ENCODE measurements at places on chromosomes 5 and 9.
A peak's percentile ranks its signal among the peaks of the same experiment; 100 is the strongest.

GRCh38 chr9:13552606-13553215, 273.2 kb upstream of the MPDZ start:
- DNase-seq, result no peak

DNA sequence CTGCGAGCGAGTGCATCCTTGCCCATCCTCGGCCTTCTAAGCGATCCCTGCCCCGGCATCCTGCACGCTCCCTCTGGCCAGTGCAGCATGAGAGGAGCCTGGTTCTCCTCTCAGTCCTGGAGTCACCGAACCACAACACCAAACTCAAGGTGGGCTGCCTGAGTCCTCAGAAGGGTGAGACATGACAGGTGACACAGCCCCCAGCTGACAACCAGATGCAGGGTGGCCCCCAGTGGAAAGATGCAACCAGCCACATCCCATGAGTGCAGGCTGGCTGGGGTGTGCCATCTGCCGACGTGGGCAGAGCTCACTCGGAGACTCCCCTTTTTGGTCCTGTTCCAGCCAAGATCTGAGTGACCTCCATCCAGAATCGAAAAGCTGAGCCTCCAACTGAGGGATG, 58.4 kb downstream of the COL23A1 start:
- no peak for DNase-seq

DNA sequence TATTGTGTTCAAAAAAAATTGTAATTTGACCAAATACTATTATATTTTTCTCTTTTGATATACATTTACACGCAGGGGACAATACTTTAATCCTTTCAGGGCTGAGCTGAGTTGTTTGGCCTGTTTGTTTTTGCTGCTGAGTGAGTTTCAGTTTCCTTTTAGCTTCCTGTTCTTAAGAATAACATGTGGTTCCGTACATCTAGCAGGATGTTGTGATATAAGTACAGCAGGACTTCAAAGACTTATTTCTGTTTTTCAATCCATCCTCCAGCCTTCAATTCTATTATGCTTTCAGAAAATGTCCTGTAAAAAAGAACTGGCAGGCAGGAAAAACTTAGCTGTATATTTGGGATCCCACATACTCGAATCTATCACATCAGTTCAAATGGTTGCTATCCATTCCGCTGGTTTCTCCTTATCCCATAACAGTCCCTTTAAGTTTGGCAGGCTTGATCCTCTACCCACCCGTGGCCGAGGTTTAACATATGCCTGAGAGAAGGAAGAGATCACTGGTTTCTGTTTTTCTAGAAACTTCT, 1037.3 kb upstream of the ACO1 start:
- no peak for DNase-seq

GRCh38 chr9:118000581-118000980, 296.4 kb downstream of the TLR4 start:
- DNase-seq, result no peak

- DNase-seq, result no peak
Observed at GRCh38 chr5:53261245-53261644, 151.7 kb upstream of the MOCS2 start.

- DNase-seq, result no peak
Observed at GRCh38 chr5:88092958-88093605, 175.6 kb downstream of the TMEM161B start.

DNA sequence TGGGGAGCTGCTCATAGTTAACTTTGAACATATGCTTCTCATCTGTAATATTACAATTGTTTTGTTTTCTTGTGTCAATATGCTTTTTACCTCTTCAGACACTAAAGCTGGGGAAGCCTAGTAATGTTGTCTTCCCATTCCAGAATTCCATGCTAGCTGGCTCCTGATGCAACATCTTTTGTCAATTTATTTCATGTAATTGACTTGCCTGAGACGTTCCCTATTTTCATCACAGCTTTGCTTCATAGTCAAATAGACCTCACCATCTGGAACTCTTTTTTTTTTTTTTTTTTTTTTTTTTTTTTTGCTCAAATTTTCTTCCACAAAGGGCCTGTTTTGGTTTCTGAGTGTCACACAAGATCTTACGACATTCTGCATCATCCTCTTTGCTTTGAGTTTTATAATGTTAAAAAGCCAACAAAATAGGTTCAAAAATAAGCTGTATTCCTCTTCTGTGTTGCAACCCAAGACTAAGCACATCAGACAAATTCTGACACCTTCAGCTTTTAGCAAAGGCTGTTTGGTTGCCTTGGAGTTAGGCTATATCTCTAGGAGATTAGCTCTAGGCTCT, 235.2 kb downstream of the NR3C1 start:
- DNase-seq, result no peak

- DNase-seq, result peak; percentile 62
Observed at GRCh38 chr9:18358325-18358724, 115.6 kb upstream of the ADAMTSL1 start.

DNA sequence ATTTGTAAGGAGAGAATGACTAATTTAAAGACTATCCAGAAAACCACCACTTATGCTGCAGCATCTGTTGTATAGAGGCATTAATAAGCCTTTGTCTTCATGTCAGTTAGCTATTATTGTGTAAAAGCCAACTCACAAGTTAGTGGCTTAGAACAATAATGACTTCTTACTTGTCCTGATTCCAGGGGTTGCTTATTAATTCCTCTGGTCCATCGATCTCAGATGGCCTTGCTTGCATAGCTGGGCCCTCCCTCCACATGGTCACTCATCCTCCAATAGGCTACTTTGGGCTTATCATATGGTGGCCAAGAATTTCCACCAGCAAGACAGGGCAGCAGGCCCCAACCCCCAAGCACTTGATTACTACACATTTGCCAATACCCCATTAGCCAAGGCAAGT, 44.5 kb upstream of the STK32A start:
- no peak for DNase-seq

DNA sequence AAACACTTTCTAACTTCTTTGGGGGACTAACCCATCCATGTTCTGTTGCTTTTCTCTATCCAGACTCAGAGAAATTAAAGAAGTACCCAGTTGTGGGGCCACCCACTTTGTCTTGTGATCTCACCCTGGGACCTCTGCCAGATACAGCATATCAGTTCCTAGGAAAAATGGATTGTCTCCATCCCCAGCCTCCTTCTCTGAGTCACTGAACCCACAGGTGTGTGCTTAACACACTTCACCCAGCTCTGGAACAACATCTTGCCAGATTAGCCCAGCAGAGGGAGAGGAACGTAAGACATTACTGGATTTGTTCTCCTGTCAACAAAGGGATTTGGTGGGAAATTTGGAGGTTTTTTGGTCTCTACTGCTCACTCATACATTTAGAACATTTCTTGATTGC, 19.2 kb downstream of the FAM240B start:
- no peak for DNase-seq

GRCh38 chr9:22790329-22790728, 343.7 kb downstream of the DMRTA1 start:
- peak; percentile 1 for DNase-seq

GRCh38 chr5:43230707-43231106, 38.7 kb downstream of the NIM1K start:
- DNase-seq, result no peak

DNA sequence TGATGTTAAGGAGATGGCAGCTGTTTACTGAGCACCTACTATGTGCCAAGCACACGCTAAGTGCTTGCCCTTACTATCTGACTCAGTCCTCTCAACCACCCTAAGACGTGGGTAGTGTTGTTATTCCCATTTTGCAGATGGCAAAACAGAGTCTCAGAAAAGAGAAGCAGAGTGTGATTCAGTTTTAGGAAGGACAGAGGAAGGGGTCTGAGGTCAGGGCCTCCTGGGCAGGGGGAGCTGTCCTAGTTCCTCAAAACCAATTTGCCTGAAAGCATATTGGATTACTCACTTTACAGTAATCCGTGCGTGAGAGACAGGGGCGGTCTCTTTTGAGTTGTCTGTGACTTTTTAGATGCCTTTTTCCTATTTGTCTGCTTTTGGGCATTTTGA, 23.2 kb downstream of the DNM1 start:
- DNase-seq, result no peak
